ENCODE measurements at places on chromosomes 6 and 20. TPM values are rescaled to one million over a fixed set of nuclear protein-coding genes. Genes with fewer than 3 reads are reported as not detected.

ULBP2 gene
- total RNA-seq: 0.27 TPM

C6orf58 gene
- 0.09 TPM for total RNA-seq

RUNX2 gene
- 0.49 TPM for total RNA-seq

EYA4 gene
- total RNA-seq: 28.8 TPM

ASIP gene
- total RNA-seq: 0.27 TPM

MEI4 gene
- total RNA-seq: under 0.01 TPM

PRSS16 gene
- total RNA-seq: 0.09 TPM

RAB44 gene
- total RNA-seq: 0.04 TPM

GNAS-AS1 gene
- total RNA-seq: 2.4 TPM

SEMG1 gene
- not detected for total RNA-seq

APOBEC2 gene
- total RNA-seq: 509 TPM

All from muscle of leg (tissue), 16 donors.